ENCODE measurements at places on chromosomes 3 and 15.

- no peak for DNase-seq
These were observed 6.7 kb upstream of the DAPK2 start for GRCh38 chr15:64052925-64053491.

GRCh38 chr3:183514021-183514420 lies 41.5 kb downstream of the KLHL6 start:
- DNase-seq, result no peak

GRCh38 chr15:67172172-67172571 lies 82.3 kb downstream of the AAGAB start:
- DNase-seq, result no peak

GRCh38 chr3:159910991-159911663 lies 77.5 kb upstream of the IL12A start:
- DNase-seq, result no peak

DNA sequence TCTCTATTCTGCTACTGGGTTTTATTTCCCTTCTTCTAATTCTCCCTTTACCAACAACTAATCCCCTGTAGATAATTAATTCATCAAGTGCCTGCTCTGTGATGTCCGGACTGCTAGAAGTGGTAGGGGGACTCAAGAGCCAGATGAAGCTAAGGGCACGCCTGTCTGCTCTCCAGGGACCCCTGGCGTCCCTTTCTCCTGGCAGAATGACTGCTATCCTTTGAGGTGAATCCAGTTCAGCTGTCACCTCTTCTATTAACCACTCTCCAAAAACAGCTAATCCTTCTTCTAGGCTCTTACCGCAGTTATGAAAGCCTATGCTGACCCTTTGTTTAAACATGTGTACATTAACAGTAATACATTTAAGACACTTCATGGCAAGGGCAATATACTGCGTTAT lies 1.4 kb upstream of the CHRNA7 start:
- no peak for DNase-seq

DNA sequence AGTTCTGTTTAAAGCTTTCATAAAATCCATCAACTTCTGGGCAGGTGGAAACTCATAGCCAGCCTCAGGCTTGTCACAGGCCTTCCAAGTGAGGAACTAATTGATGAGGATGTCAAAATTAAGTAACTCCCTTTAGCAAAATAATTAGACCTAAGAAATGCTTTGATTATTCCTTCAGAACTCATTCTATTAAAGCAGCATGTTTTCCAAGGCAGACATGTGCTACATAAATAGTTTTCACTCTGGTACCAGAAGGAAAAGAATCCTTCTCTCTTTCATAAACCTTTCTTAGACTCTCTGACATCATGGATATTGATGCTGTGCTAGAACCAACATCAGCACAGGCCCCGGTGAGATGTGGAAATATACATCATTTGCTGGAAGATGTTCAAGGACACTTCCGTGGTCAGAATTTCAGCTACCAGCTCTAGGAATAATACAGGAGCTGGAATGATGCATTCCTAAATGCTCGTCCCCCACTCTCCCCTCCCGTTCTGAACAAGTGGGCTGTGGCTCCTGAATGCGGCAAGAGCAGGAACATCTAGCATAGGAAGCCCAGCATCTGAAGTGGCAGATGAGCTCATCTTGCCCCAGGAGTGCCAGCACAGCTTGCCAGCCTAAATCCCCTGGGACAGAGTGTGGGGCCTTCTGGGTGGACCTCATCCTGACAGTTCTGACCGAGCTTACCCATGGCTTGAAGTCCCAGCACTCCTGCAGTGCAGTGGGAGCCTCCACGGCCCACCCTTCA lies 82.4 kb downstream of the WWTR1 start:
- DNase-seq, result peak; percentile 81

GRCh38 chr3:160771811-160772459 lies 15.9 kb downstream of the PPM1L start:
- DNase-seq, result no peak

GRCh38 chr3:61194892-61195538 lies 56.2 kb downstream of the FHIT start:
- DNase-seq, result no peak

DNA sequence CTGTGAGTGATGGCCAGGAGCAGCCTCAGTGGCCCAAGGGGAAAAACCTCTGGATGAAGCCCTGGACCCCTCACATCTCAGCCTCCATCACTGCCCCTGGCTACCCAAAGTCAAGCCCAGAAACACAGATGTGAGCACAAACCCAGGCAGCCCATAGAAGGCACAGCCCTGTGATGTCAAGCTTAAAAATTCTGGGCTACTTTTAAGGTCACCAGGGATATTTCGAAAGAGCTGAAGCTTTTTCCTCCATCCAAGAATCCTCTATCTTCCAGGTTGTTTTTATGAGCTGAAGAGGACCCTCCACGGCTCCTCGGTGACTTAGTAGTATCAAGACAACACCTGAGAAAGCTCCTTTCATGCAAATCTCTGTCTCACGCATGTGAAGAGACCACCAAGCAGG lies 11.5 kb downstream of the LIPC start:
- no peak for DNase-seq

DNA sequence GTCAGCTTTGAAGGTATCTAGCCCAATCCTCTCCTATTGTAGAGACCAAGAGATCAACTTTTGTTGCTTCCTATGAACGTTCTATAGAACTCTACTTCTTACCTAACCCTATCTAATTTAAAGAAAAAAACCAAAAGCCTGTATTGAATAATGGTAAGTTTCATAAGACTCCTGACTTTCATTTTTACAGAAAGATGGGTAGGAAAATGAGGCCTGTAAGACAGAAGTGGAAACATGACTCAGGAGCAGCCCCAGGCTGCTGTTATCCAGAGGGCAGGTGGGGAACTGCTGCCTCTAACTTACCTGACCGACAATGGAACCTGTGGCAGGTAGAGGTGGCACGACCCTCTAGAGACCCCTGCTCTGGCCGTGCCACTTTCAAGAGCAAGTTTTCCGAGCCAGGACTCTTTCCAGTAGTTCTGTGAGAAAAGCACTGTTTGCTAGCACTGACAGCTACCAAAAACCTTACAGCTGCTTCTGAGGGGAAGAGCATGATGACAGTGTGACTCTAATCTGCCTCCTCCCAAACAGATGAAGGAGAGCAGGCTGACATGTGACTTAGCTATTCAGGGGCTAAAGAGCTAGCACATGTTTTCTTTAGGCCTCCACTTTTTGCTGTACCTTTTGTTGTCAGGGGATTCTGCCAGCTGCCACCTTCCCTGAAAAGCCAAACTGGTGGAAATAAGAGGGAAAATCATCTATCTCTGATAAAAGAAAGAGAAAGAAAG lies 17.5 kb downstream of the POPDC2 start:
- no peak for DNase-seq

- DNase-seq, result no peak
These were observed 143.4 kb downstream of the CHSY1 start for GRCh38 chr15:101108461-101108775.

DNA sequence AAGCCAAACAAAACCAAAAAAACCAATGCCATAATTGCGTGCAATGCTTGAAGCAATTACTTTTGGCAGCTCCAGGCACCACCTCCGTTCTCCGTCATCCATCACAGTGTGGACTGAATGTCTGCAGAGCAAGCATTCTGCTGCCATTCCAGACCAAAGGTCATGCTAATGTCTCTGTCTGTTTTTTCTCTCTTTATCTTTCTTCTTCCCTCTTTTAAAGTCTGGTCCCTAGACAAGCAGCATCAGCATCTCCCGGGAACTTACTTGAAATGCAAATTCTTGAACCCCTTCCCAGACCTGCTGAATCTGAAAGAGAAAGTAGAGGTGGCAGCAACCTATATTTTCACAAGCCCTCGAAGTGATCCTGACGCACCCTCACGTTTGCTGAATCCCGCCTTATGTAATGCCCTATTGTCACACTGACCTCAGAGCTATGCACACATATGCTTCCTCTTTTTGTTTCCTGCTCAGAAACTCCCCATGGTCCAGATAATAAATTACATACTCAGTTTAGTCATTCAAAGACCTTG lies 297.3 kb upstream of the PROK2 start:
- no peak for DNase-seq

DNA sequence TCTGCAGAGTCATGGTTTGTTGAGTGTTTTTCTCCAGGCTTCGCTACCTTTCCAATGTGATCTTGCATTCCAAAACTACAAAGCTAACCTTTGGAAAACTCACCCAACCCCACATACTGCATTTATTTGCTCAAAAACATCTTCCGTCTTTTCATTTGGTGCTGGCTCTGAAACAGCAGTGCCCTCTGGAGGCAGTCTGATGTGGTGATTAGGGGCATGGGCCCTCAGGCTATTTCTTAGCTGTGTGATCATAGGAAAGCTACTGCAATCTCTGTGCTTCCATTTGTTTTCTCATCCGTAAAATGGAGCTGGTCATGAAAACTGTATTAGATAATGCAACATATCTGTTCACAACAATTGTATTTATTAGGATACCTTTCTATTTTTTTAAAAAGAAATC lies 47.0 kb downstream of the MTHFS start:
- DNase-seq, result no peak

DNA sequence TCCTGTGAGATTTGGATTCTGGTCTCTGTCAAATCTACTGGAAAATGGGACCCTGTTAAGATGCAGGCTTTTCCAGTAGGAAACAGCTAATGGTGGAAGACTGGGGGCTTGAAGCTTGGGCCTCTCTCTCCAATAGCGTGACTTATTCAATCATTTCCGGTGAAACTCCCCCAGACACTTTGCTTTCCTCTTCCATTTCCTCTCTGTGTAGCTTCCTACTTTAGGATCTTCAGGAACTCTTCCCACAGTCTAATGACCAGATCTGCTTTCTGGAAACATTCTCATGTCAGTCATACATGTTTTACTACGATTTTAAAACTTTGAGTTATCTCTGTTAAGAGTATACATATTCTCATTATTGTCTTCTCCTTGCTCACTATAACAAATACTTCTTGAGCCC lies 28.0 kb upstream of the TPRG1 start:
- DNase-seq, result no peak

- no peak for DNase-seq
These were observed 99.2 kb upstream of the TRPM1 start for GRCh38 chr15:31200735-31201151.

- DNase-seq, result no peak
These were observed 221.7 kb upstream of the TBC1D5 start for GRCh38 chr3:17964108-17964507.

DNA sequence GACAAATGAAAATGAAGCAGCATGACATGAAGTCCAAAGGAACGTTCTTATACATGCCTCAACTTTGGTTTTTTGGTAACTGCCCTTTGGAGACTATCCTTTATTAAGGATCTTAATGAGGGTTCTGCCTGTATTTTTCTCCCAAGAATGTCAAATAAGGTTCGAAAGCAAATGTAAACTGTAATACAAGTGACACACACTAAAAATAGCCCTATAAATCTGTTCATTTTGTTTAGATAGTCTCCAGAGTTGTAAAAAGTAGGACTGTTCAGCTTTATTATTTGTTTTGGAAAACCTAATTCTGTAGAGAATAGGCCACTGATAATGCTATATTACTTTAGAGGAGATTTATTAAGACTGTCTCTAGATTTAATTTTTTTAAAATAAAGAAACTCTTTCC lies 80.5 kb upstream of the CDIN1 start:
- DNase-seq, result no peak

DNA sequence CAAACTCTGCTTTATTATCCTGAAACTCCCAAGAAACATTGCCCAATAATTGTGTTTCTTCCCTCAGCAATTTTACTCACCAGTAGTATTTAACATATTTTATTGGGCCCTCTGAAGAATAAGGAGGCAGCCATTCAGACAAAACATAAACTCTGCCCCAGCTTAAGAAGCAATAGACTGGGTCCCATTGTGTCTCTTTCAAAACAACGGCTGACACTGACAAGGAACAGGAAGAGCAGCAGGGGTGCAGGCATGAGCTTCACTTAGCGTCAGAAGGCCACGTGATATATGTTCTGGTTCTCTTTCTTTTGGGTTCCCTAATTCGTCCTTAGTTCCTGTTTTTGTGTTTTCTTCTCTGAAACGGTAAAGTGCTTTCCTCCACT lies 242.3 kb downstream of the FHIT start:
- DNase-seq, result no peak

GRCh38 chr15:58697220-58697619 lies 52.3 kb downstream of the ADAM10 start:
- DNase-seq, result no peak

DNA sequence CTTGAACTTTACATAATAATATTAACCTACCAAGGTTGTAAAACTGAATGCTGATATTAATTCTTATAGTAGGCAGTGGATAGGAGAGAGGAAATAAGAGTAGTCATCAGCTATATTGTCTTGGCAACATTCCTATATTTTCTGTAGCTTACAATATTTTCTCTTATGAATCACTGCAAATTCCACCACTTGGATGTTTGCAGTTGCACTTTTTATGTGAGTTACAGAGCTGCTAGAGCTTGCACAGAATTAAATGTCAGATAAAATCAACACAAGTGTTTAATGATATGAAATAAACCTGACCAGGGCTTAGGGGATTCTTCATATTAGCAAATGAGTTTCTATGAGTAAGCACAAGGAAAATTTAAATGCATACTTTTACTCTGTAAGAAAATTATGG lies 1710.1 kb downstream of the SI start:
- DNase-seq, result no peak

DNA sequence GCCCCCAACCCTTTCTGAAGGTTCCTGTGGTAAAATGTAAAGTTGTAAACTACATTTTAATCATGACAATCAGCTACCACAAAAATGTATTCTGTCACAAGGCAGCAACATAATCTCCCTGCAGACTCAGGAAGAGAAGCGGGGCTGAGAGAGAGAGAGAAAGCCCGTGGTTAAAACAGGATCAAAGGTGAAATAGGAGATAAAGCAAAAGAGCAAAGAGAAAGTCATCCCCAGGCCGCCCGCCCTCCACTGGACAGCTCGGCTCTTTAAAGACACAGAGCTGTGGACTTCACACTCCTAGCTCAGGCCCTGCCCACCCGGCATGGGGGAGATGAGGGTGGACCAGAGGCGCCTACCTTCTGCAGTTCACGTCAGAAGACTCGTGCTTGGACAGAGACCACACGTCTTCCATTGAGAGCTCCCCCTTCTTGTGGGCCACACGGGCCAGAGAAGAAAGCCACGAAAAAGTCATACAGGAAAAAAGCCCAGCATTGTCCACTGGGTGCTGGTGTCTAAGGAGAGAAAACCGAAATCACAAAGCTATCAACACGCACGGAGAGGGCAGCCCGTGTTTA lies 29.4 kb downstream of the ABCC5 start:
- no peak for DNase-seq

DNA sequence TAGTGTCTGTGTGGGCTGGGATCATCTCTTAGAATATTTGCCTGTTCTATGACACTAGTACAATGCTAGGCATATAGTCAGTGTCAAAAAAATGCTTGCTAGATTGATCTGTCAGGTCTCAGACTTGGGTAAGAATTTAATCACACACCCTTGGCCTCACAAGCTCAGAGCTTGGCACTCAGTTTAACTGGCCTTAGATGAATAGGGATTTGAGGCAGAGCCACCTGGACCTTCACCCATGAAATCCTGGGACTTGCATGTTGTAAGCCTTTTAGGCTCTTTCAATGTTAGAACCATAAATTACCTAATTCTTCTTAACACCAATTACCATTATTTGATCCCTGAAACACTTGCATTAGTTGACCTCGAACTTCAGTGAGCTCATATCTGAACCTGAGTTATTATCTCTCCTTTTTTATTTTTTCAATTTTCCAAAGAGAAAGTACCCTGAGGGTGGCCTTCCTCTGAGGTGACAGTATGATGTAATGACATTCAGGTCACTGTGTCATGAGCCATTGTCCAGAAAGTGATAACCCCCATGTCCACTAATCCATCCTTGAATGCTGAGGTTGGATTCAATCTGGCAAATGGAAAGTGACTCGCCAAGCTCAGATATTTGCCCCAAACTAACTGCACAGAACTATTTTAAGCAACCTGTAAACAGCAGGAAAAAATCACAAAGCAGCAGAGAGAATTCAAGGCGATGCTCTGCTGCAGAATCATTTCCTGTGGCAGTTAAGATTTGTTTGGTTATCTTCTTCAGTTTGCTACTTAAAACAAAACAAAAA lies 615.2 kb upstream of the NR2F2 start:
- no peak for DNase-seq

All from T1000 (cell line).